NCI-H2029 (cell line): ENCODE measurements at places on chromosomes 3 and 15.

GRCh38 chr3:27590437-27591298, 106.5 kb upstream of the SLC4A7 start:
- no peak for DNase-seq

DNA sequence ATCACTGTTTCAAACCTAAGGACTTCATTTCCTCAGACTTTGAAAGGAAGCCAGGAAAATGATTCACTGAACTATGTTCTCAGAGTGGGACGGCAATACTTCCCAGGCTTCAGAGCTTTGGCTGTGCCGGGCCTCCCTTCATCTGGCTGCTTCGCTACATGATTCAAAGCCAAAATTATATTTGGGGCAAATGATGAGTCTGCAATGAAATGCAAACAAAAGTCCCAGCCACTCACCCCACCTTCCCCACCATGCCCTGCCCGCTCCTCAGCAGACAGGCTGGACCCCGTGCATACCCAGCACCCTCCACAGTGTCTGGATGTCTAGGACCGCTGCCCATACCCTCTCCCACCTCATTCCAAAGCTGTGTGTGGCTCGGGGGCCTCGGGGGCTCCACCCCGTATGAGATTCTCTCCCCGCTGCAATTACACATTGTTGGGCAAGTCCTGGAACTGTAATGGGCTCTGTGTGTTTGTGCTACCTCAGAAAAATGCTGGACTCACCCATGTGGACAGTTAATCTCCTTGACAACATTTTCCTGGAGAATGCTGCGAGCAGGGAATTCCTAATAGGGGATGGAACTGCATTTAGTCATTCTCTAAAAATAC, 32.2 kb downstream of the ATP10A start:
- DNase-seq: no peak

DNA sequence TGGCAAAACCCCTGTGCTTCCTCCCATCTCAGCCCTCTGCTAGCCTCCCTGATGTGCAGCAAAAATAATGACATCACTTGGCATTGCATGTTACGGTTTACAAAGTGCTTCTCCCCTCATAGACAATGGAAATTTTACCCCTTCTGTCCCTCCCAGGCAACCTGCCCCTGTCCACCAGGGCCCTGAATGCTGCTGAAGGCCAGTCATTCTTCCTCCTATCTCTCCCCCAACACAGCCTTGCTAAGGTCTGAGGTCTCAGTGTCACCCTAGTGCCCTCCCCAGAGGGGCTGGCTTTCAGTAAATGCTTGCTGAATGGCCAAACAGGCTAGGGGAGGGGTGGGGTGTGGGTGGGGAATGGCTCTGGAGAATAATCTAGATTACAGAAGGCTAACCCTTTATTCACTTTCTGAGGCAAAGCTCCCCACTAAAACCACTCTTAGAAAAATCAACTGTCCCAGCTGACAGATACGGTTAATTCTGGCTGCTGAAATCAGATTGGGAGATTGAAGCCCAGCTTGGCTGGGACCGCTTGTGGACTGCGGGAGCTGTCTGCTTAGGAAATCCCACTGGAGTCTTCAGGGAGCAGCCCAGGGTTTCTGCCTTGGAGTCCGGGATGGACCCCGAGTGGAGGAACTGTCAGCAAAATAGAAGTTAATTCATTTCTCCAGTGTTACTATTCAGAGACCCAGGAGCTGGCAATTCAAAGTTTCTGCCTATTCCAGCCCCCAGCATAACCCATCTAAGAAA, 22.9 kb downstream of the ANP32A start:
- no peak for DNase-seq

- DNase-seq: no peak
Observed at GRCh38 chr3:90055666-90056065, 948.2 kb downstream of the EPHA3 start.

- no peak for DNase-seq
Observed at GRCh38 chr15:58515807-58516206, 84.0 kb downstream of the LIPC start.

- no peak for DNase-seq
Observed at GRCh38 chr3:136336329-136337100, 86.4 kb downstream of the PCCB start.

GRCh38 chr15:89632563-89633430, 22.5 kb downstream of the KIF7 start:
- DNase-seq: no peak

- DNase-seq: no peak
Observed at GRCh38 chr15:66504563-66505429, at the start of the genes RPL4 and ZWILCH. Gene RPL4, minus strand, starts transcription at chr15:66504855. Its CDS starts 65 bp downstream, at chr15:66504790. Gene ZWILCH, plus strand, starts transcription at chr15:66505326. Its CDS starts 13 bp downstream, at chr15:66505339.

- DNase-seq: no peak
Observed at GRCh38 chr3:128505771-128506170, 12.8 kb upstream of the GATA2 start.

DNA sequence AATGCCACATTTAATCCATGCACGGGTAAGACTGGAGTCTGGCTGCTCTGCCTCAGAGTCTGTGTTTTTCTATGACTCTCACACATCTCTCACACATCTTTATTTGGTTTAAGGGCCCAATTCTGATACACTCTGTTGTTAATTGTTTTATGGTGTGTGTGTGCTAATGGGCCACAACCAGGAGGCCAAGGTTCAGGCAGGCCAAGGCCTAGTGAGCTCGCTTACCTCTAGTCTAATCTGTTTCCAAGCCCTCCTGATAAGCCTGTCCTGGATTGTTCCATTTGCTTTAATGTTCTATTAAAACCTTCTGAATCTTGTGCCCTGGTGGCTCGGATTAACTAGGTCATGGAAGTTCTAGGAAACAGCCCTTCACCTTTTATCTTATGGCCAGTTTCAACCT, 445.4 kb upstream of the DPH6 start:
- no peak for DNase-seq

DNA sequence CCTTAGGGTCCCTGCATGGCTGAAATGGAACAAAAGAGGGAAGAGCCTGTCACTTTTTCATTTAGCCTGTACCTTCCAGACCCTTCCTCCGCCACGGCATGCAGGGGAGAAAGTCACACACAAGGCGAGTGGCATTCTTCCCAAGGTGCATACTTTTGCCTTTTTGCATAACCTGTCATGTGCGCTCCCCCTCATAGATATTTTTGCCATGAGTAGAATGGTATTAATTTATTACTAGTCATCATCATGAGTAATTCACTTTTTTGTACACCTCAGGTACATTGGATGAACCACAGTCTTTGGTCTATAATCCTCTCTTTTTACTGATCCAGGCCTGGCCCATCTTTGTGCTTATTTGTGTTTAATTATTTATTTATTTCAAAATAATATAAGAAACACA, 8.9 kb upstream of the BUB1B start:
- DNase-seq: no peak

DNA sequence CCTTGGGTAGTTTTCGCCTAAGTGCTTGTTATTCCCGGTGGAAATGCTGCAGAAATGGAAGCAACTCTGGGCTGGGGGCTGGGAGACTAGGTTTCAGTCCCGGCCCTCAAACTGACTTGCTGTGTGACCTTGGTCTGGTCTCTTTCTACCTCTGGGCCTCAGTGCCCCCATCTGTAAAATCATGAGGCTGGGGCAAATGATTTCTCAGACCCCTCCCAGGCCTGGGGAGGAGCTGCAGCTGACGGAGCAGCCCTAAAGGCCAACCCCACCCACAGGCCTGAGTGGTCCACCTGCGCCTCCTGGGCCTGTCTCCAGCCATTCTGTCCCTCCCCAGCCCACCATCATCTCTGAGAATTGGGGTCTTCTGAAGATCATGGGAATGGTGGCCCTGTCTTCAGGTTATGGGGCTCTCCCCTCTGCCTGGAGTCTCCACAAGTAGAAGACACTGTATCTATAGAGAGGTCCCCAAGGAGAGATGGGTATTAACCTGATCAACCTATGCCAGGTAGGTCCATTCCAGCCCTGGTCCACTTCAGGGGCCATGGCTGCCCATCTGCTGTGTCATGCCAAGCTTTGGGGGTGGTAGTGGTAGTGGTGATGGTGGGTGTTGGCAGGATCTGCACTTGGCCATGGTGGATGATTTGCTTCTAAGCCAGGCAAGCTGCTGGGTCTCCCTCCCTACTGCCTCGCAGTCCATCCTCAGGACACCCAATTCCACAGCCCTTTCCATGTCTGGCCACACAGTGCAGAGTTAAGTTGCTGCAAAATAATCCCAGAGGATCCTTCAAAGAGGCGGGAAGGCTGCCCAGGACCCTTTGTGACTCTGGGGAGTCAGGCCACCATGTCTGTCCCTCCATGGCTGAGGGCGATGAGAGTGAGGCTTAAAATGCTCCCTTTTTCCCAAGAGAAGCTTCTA, 46.0 kb downstream of the ITGA11 start:
- DNase-seq: no peak

DNA sequence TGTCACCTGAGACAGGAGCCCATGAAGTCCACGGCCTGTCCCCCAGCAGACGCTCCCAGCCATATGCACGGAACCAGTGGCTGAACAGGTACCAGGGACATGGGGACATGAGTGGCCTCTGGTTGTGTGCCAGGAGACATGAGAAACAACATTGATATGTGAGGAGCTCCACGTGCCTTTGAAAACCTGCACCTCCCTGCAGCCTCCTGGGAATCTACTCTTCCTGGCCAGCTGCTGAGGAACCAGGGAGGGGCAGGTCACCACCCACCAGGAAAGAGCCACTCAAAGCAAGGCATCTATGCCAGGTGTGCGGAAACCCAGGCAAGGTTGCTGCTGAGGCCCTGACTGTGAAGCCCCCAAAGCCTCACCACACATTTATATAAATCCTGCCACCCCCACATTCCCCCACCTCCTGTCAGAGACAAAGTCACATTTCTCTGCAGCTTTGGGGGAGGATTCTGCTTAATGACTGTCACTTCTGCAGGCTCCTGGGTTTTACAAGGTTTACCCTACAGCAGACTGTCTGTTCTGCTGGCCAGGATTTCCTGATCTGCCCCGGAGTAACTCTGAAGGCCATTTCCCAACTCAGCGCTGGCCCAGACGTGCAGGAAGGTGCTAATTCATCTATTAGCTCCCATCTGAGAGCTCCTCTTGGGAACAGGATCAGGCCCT, 110.8 kb downstream of the ADCY5 start:
- DNase-seq: peak; percentile 97

DNA sequence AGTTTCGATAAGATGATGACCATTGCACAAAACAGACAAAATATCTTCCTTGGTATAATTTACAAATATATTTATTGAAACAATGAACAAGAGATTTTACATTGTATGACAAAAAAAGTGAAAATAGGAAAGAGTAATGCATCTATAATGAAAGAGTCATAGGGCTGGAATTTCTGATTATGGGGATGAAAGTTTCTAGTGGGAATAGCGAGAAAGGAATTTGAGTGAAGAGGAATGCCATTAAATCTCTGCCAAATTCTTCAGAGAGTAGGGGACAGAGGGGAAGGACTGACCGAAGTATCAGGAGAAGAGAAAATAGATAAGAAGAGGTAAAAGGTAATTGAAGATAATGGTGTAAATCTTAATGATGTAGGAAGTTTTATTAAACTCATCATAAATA, 125.4 kb downstream of the VGLL3 start:
- DNase-seq: no peak

DNA sequence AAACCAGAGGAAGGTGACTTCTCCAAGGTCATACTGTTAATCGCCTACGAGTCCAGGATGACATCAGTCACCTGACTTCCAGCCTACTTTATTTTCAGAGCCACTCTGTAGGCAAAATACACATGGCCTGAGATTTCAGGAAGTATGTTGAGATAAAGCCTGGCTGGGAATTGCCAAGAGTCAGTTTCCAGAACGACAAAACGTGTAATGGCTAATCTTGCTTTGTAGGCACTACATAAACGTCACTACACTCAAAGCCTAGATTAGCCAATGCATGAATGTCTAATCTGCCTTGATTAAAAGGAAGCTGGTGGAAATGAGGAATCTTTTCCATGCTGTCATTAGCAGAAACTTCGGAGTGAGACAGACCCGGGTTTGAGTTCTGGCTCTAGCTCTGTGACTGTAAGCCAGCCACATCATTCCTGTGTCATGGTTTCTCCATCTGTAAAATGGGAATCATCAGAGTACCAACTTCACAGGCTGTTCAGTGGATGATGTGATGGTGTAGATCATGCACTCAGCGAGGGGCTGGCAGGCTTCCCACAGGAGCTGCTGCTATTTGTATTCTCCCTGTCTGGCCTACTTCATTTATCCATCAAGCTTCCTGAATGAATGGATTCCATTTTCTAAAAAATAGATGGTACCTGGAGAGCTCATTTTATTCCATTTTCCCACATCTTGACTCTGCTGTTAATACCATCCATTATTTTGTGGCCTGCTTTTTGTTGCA, 241.9 kb downstream of the XXYLT1 start:
- no peak for DNase-seq

DNA sequence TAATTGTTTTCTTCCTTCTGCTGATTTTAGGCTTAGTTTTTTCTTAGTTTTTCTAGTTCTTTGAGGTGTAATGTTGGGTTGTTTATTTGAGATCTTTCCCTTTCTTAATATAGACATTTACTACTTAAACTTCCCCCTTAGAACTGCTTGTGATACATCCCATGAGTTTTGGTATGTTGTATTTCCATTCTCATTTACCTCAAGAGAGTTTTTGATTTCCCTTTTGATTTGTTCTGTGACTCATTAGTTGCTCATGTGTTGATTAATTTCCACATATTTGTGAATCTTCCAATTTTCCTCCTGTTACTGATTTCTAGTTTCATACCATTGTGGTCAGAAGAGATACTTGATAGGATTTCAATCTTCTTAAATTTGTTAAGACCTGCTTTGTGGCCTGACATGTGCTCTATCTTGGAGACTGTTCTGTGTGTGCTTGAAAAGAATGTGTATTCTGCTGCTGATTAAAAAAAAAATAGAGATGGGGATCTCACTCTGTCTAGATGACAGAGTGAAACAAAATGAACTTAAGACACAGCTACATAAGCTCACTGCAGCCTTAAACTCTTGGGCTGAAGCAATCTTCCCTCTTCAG, 22.3 kb downstream of the GRM2 start:
- no peak for DNase-seq

DNA sequence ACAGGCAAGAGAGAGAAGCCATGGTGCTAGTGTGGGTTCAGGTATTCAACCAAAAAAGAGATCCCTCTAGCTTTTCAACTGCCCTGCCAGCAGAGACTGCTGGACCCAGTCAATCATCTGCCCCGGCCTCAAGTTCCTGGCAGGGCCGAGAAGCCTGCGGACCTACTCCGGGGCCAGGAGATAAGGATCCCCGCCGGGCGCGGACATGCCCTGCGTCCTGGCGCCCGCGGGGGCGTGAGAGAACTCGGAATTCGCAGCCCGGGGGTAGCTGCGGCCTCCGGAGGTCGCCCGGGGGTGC, 821 bp upstream of the MAGI1 start:
- DNase-seq: no peak

GRCh38 chr3:156511987-156512677, 42.8 kb downstream of the SSR3 start:
- DNase-seq: no peak

DNA sequence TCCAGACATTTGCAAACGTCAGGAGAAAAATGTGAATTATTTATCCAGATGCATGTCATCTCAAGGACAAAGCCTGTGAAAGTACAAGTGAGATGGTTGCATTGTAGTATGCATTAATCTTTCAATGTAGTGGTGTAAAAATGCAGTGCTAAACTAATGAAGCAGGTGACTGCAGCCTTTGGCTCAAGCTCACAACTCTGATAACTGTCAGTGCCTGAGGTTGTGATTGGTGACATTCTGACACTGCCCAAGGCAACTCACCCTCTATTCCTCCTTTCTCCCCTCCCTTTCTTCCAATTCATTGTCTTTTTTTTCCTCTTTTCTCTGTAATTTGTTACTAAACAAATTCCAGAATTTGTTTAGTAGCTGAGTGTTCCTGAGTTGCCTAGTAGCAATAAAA, 20.0 kb upstream of the TMOD3 start:
- no peak for DNase-seq

- no peak for DNase-seq
Observed at GRCh38 chr15:98952381-98952803, 55.2 kb downstream of the PGPEP1L start.

- DNase-seq: no peak
Observed at GRCh38 chr3:195135917-195136316, 135.0 kb downstream of the XXYLT1 start.
